ENCODE measurements at places on chromosomes 12 and 14.

DNA sequence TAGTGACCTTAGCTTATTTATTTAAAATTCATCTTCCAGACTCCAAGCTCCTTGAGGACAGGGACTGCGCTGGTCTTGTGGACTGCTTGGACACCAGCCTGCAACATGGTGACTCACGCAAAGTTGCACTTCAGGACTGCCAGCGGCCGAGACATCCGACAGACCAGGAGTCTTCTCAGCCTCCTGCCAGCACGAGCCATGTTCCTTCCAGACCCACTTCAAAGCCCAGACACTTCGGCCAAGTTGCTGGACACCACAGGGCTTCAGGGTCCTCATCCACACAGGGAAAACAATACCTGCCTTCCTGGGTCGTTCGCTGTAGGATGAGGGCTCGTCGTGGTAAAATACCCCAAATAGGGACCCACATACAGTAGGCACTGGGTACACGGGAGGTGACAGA, 88.7 kb downstream of the BCL11B start:
- DNase-seq: no peak

DNA sequence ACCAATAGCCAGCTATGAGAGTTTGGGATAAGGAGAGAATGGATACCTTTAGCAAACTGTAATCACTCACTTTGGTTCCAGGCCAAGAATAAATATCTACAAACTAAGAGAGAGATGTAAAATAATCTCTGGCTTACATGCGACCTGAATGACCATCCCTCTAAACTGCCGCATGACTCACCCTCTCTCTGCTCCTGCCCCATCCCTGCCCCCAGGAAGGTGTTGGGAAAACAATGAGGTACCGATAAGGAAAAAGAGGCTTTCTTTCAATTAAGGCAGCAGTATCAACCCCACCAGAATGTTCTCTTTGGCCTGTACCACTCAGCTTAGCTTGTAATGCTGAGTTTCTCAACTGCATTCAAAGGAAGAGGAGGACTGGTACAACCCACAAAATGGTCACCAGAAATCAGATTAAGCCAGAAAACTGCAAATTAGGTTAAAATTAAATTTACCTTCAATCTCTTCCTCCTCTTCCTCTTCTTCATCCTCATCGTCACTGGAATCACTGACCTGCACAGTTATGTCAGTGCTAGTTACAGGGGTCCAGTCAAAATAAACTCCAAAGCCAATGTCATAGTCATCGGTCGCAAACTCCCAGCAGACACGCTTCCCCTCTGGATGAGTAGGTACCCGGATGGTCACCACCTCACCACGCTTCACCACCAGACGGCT, 22.0 kb downstream of the GSTZ1 start:
- DNase-seq: no peak

DNA sequence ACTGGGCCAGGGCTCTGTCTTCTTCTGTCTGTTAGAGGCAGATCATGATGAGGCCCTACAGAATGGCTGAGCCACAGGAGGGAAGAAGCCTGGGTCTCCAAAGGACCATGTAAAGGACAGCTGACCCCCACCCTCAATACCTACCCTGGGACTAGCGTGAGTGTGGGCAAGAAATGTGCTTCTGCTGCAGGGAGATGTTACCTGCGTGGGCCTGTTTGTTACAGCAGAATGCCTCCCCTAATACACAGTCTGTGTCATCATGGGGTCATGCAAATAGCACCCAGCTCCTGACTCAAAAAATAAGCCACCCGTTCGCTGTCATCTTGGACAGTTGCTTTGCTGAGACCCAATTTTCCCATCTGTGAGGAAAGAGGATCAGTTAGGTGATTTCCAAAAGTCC, 90.6 kb downstream of the CALM1 start:
- no peak for DNase-seq

DNA sequence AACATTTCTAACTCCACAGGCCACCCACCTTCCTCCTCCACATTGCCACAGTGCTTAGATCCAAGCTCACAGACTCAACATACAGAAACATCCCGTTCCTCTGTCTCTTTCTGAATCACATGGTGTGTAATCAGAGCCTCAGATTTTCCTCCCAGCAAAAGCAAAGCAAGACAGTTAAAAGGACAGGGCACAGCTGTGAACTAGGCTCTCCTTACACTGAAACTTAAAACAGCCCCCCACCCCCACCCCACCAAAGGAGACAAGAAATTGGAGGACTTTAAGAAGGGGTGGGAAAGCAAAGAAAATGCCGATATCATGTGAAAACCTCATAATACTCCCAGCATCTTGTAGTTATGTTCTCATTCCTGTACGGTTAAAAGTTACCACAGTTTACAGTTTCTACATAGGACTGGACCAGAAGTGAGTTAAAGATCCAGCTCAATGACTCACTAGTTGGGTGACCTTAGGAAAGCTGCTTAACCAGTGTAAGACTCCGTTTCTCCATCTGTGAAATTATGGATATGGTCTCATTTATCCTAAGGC, 4.8 kb downstream of the YBX3 start:
- DNase-seq: no peak

DNA sequence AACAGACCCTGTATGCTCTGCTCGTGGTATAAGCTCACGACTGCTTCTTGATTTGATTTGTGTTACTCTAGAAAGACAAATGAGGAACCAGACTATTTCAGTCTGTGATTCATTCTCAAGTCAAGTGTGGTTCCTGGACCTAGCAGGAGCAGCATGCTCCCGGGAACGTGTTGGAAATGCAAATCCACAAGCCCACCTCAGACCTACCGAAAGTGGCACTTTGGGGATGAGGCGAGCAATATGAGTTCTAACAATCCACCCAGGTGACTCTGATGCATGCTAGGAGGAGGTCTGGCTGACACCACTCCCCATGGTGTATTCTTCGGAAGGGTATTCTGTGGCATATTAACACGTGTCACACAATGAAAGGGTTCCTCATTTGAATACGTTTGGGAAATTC, 59.5 kb upstream of the TMX1 start:
- no peak for DNase-seq

DNA sequence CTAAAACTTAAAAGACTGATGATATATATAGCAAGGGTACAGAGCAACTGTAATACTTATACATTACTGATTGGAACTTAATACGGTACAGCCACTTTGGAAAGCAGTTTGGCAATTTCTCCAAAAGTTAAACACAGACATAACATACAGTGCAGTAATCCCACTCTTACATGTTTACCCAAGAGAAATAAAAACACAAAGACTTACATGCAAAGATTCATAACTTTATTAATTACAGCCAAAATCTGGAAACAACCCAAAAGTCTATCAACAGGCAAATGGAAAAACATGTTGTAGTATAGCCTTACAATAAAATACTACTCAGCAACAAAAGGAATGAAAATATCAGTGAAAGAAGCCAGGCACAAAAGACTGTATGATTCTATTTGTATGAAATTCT, 84.6 kb downstream of the GARIN6 start:
- no peak for DNase-seq

DNA sequence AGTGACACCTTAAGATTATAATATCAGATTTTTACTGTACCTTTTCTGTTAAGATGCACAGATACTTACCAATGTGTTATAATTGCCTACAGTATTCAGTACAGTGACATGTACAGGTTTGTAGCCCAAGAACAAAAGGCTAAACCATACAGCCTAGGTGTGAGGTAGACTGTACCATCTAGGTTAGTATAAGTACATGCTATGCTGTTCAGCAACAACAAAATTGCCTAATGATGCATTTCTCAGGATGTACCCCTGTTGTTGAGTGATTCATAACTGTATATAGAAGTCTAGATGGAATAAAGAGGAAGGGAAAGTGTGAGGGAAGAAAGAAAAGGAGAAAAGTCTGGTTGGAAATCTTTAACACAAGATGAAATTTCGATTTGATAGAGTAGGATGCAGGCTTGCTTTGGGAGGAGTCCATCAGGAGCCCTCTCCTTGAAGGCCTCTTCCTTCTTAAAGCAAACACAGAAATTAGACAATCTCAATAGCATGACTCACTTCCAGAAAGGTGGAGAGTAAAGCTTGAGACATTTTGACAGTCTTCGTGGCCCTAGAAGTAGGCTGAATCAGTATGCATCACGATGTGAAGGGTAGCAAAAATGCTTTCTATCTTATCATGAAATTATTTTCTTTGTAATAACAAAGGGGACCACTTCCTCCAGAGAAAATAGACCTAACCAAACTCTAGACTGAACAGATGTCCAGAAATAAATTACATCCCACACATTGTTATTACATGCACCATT, 191.5 kb downstream of the SYT1 start:
- DNase-seq: no peak

GRCh38 chr12:118900993-118901392, 80.3 kb upstream of the SRRM4 start:
- no peak for DNase-seq

- peak; percentile 41 for DNase-seq
Observed at GRCh38 chr14:68819260-68819691, 26.4 kb upstream of the ZFP36L1 start.

GRCh38 chr12:49282302-49282701, 12.6 kb upstream of the PRPH start:
- DNase-seq: no peak

DNA sequence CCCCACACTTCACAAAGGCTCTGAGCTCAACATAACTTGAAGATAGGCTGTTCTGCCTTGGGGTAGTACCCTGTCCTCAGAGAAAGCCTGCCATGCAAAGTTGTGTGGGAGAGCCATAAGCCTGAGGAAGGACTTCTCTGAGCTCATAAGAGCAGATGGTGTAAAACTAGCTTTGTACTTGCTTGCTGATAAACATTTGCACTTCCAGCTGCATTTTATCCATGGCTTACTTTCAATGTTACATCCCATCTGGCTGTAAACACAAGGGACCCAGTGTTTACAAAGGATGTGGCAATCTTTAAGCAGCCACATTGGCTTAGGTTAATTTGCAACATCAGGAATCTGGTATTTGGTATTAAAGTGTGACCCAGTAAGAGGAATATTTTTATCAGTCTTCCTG, 258.1 kb downstream of the IPO8 start:
- DNase-seq: no peak

DNA sequence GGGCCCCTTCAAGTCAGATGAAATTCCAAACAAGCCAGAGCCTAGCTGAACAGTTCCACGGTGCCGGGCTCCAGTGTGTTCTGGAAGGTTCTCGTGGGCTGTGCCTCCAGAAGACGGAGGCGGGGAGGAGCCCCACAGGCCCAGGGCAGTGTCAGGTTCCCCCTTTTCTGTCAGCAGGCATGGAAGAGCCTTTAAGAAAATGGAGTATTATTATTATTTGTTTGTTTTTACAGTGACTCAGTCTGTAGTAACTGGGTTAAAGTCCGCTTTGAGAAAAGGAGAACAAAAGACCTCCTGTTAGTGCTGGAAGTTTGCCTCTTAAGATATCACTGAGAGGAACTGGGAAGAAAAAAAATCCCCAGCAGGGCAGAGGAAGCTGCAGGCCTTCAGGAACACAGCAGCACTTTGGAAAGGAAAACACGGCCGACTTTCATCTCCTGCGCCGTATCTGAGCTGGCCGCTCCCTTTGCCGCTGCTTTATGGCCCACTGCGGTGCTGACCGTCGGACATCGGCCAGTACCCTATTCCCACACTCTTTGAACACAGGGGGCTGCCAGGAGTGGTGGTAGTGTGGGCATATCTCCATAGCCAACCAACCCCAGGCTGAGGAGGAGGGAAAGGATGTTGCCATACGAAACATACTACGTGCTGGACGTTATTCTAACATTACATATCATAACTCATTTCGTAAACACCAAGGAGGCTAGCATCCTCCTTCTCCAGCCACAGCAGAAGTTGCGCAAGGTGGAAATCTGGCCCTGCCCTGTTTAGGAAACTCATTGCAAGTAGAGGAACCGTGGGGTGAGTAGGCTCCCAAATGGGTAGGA, 194.0 kb downstream of the ZFP36L1 start:
- no peak for DNase-seq

- no peak for DNase-seq
Observed at GRCh38 chr14:85468816-85469215, 61.1 kb upstream of the FLRT2 start.

- DNase-seq: no peak
Observed at GRCh38 chr12:128969480-128970055, 116.3 kb downstream of the GLT1D1 start.

DNA sequence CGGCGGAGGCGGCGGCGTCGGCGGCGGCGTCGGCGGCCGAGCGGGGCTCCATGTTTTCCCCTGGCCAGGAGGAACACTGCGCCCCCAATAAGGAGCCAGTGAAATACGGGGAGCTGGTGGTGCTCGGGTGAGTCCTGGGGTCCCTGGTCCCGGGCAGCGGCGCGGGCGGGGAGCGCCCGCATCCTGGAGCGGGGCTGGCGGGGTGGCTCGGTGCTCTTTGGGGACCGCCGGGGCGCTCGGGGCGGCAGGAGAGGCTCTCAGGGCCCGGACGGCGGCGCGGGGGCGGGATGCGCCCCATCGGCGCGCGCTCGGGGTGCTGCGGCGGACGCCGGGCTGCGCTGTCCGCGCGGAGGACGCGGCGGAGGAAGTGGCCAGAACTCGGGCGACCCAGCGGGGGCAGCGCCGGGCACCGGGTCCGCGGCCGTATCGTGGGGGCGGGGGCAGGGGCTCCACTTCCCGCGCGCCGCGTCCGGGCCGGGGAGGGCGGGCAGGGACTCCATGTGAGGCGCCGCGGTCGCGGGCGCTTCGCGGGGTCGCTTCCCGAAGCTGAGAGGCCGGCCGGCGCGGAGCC, 485 bp downstream of the PELI2 start:
- peak; percentile 37 for DNase-seq

DNA sequence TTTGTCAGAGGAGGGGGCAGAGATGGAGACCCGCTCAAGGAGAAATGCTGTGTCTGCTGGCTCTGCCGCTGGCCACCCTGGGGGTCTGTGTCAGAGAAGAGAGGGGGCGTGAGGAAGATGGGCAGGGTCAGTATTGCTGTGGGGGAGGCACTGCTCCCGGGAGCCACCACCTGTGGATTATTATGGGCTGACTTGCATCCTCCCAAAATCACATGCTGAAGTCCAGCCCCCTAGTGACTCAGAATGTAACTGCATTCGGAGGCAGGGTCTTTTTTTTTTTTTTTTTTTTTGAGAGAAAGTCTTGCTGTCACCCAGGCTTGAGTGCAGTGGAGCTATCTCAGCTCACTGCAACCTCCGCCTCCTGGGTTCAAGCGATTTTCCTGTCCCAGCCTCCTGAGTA, 12.3 kb downstream of the ABCD4 start:
- no peak for DNase-seq

GRCh38 chr12:10661338-10661737, 12.5 kb downstream of the STYK1 start:
- no peak for DNase-seq

- DNase-seq: no peak
Observed at GRCh38 chr12:49791700-49792099, 36.5 kb downstream of the NCKAP5L start.

GRCh38 chr14:105581551-105582341, 55.4 kb downstream of the TMEM121 start:
- DNase-seq: no peak

- peak; percentile 79 for DNase-seq
Observed at GRCh38 chr14:50062438-50063085, 53.8 kb downstream of the VCPKMT start.

DNA sequence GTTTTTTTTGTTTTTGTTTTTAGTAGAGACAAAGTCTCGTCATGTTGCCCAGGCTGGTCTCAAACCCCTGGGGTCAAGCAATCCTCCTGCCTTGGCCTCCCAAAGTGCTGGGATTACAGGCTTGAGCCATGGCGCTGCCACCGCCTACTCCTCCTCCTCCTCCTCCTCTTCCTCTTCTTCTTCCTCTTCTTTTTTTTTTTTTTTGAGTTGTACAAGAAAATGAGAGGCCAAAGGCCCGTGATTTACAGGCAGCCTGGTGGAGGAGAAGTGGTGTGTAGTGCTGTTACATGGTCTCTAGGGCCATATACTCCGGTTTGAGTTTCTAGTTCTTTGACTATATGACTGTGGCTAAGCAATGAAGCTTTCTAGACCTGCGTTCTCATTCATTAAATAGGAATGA, 29.6 kb upstream of the SPPL3 start:
- DNase-seq: no peak

GRCh38 chr14:31702130-31702529, 140.9 kb downstream of the NUBPL start:
- DNase-seq: no peak

Measured in activated naive CD4-positive, alpha-beta T cell treated with anti-CD3 and anti-CD28 coated beads, Interleukin-2, amount 50 U/mL, for 16 hours (primary cell).